SJCRH30 (cell line): ENCODE measurements at places on chromosomes 3 and 15.

DNA sequence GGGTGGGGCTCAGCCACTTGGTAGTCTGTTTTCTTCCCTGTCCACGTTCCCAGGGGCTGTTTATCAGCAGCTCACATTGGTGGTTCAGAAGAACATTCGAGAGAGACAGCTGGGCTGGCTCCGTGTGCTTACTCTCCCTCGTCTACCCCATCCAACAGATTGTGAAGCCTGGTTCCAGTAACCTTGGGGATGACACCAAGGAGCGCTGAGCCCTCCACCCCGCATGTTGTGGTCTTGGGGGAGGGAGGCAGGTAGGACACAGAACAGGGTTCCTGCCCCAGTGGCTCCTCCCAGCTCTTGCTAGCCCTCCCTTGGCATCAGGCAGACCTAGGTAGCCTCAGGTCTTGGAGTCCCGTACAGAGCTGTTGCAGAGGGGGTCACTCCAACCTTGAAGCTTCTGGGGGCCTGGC is 33.1 kb downstream of the KLF13 start:
- no peak for DNase-seq
- H3K4me3 ChIP-seq, result no peak overlapping the region
- peaks cover 6% of the 10 kb centered on the region; the same call in 1 of the 2 replicates for H3K4me1 ChIP-seq
- no peaks in the 10 kb centered on the region for H3K36me3 ChIP-seq

GRCh38 chr3:21826416-21826815 is 75.4 kb upstream of the ZNF385D start:
- H3K27me3 ChIP-seq, result no peaks in the 10 kb centered on the region
- no peaks in the 10 kb centered on the region for H3K36me3 ChIP-seq
- H3K27ac ChIP-seq, result no peak overlapping the region

DNA sequence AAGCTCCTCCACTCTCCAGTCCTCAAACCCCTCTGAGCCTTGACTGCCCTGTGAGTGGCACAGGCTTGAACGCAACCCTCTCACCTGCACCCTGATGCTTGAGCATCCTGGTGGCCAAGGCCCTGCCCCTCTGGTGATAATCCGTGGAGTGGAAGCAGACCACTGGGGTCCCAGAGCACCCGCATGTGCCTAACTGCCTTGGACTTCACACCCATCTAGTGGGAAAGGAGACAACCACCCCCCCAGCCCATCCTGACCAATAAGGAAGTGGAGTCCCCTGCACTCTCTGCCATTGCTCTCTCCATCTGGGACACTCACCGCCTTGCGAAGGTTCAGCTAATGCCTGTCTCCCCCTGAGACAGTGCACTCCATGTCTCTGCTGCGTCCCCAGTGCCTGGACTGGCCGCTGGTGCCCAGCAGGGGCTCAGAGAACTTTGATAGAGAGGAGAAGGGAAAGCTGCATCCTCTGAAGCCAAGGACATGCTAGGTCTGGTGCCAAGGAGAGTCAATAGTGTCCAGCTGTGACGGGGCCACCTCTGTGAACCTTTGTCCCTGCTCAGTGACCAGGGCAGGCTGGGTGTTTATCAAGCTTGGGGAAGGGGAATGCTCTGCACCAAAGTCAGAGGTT is 3.4 kb downstream of the KLF15 start:
- DNase-seq, result no peak
- no peak overlapping the region for H3K27ac ChIP-seq
- H3K4me3 ChIP-seq, result no peak overlapping the region
- H3K27me3 ChIP-seq, result no peaks in the 10 kb centered on the region

GRCh38 chr3:30315447-30315846 is 291.0 kb upstream of the TGFBR2 start:
- H3K27me3 ChIP-seq, result no peaks in the 10 kb centered on the region
- no peaks in the 10 kb centered on the region for H3K4me1 ChIP-seq
- no peak overlapping the region for H3K4me3 ChIP-seq
- no peak overlapping the region for H3K27ac ChIP-seq
- no peak for DNase-seq

DNA sequence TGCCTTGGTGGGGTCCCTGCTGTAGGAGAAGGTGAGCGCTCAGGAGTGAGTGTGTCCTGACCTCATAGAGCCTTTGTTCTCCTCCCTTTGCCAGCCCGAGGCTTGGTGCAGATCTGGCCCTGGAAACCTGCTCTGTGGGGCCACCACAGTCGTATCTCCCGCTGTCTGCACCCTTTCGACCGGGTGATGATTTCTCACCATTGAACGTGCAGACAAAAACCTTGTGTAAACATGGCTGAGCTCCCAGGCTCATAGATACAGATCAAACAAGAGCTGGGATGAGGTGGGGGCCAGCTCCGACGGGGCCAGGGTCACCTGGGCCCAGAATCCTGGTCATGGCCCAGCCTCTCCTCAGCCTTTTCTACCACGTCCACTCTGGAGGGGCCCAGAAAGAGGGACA is 34.6 kb upstream of the ESYT3 start:
- H3K4me1 ChIP-seq, result no peaks in the 10 kb centered on the region
- H3K27me3 ChIP-seq, result no peaks in the 10 kb centered on the region
- H3K36me3 ChIP-seq, result peaks cover 24% of the 10 kb centered on the region
- H3K27ac ChIP-seq, result no peak overlapping the region

DNA sequence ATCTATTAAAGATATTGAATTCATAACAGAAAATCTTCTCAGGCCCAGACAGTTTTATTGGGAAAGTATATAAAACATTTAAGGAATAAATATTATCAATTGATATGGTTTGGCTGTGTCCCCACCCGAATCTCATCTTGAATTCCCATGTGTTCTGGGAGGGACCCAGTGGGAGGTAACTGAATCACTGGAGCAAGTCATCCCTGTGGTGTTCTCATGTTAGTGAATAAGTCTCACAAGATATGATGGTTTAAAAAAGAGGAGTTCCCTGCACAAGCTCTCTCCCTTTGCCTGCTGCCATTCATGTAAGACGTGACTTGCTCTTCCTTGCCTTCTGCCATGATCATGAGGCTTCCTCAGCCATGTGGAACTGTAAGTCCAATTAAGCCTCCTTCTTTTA is 160.5 kb downstream of the ANO10 start:
- DNase-seq, result no peak
- H3K36me3 ChIP-seq, result no peaks in the 10 kb centered on the region

DNA sequence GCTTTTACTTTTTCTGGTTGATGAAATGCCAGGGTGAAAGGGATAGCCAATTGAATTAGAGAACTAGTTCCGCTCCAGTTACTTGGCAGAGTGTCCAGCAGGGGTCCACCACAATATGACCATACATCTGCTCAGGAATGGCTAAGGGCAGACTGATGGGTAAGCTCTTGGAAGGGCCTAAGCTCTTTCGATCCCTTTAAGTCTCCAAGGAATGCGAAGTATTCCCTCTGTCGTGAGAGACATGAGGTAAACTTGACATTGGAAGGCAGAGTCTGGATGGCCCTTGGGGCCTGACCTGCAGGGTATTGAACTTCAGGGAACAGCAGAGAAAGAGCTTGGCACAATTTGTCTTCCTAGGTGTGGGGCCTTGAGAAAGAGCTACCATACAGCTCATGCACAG is 805.8 kb downstream of the PLOD2 start:
- no peaks in the 10 kb centered on the region for H3K36me3 ChIP-seq
- no peak for DNase-seq
- no peak overlapping the region for H3K27ac ChIP-seq
- no peaks in the 10 kb centered on the region for H3K4me1 ChIP-seq
- H3K27me3 ChIP-seq, result no peaks in the 10 kb centered on the region
- no peak overlapping the region for H3K4me3 ChIP-seq

DNA sequence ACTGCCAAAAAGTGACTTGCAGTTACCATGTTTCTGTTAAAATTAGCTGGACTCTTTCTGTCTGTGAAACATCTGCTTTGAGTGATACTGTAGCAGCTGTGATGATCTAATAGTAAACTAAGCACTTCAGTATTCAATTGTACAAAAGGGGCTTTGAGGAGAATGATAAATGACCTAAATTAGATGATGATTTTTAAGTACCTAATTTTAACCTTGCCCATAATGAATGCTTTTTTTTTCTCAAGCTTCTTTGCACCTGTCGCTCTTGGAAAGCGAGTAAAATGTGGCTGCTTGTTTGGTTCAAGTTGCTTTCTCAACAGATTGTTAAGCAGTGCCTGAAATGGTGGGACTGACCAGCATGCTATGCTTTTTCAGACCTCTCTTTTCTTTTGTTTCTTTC is 752.3 kb downstream of the EPHA3 start:
- H3K36me3 ChIP-seq, result no peaks in the 10 kb centered on the region
- no peaks in the 10 kb centered on the region for H3K4me1 ChIP-seq
- DNase-seq, result no peak
- no peak overlapping the region for H3K4me3 ChIP-seq
- peak overlapping the region; percentile 12; the same call in 1 of the 2 replicates for H3K27ac ChIP-seq
- no peaks in the 10 kb centered on the region for H3K27me3 ChIP-seq

GRCh38 chr3:5666455-5666854 is 478.9 kb downstream of the EDEM1 start:
- H3K4me1 ChIP-seq, result no peaks in the 10 kb centered on the region
- H3K36me3 ChIP-seq, result no peaks in the 10 kb centered on the region
- no peak for DNase-seq
- H3K27ac ChIP-seq, result no peak overlapping the region
- no peaks in the 10 kb centered on the region for H3K27me3 ChIP-seq

GRCh38 chr3:175002732-175003143 is 143.6 kb downstream of the NAALADL2 start:
- no peaks in the 10 kb centered on the region for H3K36me3 ChIP-seq
- no peak overlapping the region for H3K27ac ChIP-seq
- no peak overlapping the region for H3K4me3 ChIP-seq
- peaks cover 12% of the 10 kb centered on the region for H3K4me1 ChIP-seq

DNA sequence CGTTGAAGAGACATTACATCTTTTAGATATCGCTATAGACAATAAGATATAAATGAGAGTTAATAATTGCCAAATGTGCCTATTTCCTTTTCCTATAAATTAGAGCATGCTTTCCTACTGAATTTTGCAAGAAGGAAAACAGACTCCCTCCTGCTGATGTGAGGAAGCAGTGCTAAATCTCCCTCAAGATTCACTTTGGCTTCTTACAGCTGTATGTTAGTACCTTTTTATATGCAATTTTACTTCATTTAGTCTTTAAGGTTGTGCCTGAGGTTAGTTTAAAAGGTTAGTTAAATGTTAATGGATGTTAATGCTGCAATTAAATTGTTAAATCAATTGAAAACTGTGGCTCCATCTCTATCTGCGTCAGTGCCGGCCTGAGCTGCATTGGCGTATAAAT is 728.8 kb downstream of the NR2F2 start:
- H3K27me3 ChIP-seq, result no peaks in the 10 kb centered on the region
- H3K27ac ChIP-seq, result no peak overlapping the region
- no peaks in the 10 kb centered on the region for H3K36me3 ChIP-seq
- H3K4me1 ChIP-seq, result no peaks in the 10 kb centered on the region
- no peak for DNase-seq

GRCh38 chr3:89787485-89787884 is 680.1 kb downstream of the EPHA3 start:
- H3K4me3 ChIP-seq, result no peak overlapping the region
- no peaks in the 10 kb centered on the region for H3K36me3 ChIP-seq
- H3K4me1 ChIP-seq, result no peaks in the 10 kb centered on the region
- no peak overlapping the region for H3K27ac ChIP-seq

DNA sequence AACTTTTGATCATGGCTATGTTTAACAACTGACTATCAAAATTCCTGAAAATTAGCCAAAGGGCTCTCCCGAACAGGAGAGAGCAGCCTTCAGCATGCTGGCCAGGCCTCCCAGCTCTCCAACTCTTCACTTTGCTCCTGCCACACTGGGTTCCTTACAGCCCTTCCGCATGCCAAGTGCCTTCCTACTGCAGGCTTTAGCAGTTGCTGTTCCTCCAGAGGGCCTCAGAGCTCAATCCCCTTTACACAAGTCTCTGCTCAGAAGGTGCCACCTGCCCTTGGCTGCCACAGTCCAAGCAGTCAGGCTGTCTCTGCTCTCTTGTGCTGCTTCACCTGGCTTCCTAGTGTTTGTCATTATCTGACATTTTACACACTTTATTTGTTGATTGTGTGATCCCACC is 553.1 kb upstream of the PPP2R3A start:
- no peak for DNase-seq
- no peaks in the 10 kb centered on the region for H3K36me3 ChIP-seq
- H3K4me3 ChIP-seq, result no peak overlapping the region
- H3K27ac ChIP-seq, result no peak overlapping the region
- H3K4me1 ChIP-seq, result no peaks in the 10 kb centered on the region

GRCh38 chr3:88824666-88825564 is 282.5 kb upstream of the EPHA3 start:
- no peak overlapping the region for H3K4me3 ChIP-seq
- DNase-seq, result no peak
- H3K36me3 ChIP-seq, result no peaks in the 10 kb centered on the region
